Stimulated activated CD4-positive, alpha-beta T cell treated with anti-CD3 and anti-CD28 coated beads, TNF-alpha, amount 100 ng/mL, for 48 hours (primary cell): ENCODE measurements at places on chromosomes 2 and 18.

- no peak for DNase-seq
These were observed 189.5 kb upstream of the HDAC4 start for GRCh38 chr2:239590276-239590675.

DNA sequence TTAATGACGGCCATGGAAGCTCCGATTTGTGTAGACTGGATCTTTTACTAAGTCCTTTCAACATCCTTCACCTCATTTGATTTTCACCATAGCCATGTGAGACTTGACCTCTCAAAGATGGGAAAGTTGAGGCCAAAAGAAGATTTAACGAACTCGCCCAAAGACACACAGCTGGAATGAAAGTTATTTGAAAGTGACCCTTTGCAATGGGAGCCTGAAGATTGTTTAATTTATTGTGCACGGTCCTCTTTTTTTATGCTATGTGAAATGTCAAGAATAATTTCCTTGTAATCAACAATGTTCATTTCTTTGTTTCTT, 58.0 kb upstream of the COPS8 start:
- no peak for DNase-seq

DNA sequence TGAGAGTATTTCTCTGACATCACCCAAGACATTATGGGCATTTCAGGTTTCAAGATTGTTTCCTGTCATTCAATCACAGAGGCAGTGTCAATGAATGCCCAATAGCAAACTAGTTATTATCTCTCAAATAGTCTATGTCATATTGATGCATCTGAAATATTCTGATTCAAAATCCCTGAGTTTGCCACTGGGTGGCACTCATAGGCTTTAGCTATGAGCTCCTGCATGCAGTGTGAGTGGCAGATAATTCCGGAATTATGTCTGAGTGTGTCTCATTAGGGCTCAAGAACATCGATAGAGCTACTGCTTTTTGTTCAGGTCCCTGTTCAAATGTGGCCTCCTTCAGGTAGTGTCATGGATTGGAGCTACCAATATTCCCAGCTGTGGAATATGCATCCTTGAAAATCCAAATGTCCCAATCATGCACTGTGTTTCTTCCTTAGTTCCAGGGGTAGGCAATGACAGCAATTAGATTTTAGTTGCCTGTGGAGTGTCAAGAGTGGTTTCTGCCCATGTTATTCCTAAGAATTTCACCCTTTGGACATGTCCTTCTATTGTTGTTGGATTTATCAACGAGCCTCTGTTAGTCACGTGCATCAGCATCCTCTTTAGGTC, 7.8 kb upstream of the OR6B3 start:
- DNase-seq: peak; percentile 10

- DNase-seq: no peak
These were observed 23.7 kb upstream of the SPRED2 start for GRCh38 chr2:65456064-65456463.

DNA sequence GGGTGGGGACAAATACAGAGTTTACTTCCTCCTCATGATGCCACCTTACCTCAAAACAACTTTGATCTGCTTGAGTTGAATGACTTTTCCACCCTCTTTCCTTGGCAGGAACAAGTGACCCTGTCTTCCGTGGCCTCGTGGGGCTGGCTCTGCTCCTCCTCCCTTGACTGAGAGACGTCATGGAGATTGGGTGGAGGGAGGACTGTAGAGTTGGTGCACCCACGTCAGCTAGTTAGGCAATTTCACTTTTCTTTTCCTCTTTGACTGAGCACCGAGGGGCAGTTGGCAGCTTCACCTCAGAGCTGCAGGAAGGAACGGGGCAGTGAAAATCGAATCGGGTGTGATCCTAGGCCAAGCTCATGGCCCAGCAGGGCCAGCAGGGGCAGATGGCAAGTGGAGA, at the start of gene SP140:
Gene SP140, plus strand, starts transcription at position 251 of the 400 bp plus-strand sequence. Its CDS starts 109 bp downstream, at position 360.
- DNase-seq: peak; percentile 74

- DNase-seq: no peak
These were observed 159.8 kb downstream of the TAF4B start for GRCh38 chr18:26386002-26386401.

- no peak for DNase-seq
These were observed 102.6 kb upstream of the SLC38A11 start for GRCh38 chr2:165057931-165058330.

- DNase-seq: no peak
These were observed 1.8 kb downstream of the ZEB2 start for GRCh38 chr2:144517866-144518747.
